Stimulated activated CD8-positive, alpha-beta memory T cell treated with anti-CD3 and anti-CD28 coated beads, Interleukin-2, amount 100 ng/mL, for 1 hour (primary cell): ENCODE measurements at places on chromosomes 1 and 21.

- no peak for DNase-seq
These were observed 22.3 kb upstream of the TTF2 start for GRCh38 chr1:117037802-117038201.

GRCh38 chr1:94855307-94855700 is 35.1 kb downstream of the SLC44A3 start:
- DNase-seq: no peak

DNA sequence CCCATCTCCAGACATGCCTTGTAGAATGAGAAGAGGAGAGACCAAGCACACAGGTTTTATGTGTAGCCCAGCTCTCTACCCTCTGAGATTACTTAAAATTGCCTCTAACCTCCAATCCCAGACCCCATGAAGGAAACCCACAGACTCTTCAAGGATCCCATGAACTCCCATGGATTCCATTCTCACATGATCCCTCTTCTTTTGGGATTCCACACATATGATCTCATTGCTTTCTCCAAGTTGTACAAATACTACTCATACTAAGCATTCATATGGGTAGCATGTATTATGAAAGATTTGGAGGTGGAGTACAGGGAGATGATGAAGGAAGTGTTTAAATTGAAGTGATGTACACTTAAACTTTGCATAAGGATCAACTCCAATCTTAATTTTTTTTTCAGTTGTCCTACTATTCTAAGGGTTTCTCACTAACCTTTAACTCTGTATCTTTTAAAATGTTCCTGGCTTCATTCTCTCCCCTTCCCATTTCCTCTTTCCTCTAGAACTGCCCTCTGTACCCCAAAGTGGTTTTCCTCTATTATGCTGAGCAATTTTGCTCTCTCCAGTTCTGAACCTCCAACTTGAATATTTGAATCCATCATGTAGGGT is 41.6 kb downstream of the MFSD2A start:
- DNase-seq: no peak

GRCh38 chr1:32307324-32307723 is 15.4 kb downstream of the HDAC1 start:
- no peak for DNase-seq

- DNase-seq: no peak
These were observed 490.6 kb downstream of the KIF26B start for GRCh38 chr1:245645406-245645805.

- no peak for DNase-seq
These were observed 82.8 kb upstream of the KCNE2 start for GRCh38 chr21:34280959-34281358.

DNA sequence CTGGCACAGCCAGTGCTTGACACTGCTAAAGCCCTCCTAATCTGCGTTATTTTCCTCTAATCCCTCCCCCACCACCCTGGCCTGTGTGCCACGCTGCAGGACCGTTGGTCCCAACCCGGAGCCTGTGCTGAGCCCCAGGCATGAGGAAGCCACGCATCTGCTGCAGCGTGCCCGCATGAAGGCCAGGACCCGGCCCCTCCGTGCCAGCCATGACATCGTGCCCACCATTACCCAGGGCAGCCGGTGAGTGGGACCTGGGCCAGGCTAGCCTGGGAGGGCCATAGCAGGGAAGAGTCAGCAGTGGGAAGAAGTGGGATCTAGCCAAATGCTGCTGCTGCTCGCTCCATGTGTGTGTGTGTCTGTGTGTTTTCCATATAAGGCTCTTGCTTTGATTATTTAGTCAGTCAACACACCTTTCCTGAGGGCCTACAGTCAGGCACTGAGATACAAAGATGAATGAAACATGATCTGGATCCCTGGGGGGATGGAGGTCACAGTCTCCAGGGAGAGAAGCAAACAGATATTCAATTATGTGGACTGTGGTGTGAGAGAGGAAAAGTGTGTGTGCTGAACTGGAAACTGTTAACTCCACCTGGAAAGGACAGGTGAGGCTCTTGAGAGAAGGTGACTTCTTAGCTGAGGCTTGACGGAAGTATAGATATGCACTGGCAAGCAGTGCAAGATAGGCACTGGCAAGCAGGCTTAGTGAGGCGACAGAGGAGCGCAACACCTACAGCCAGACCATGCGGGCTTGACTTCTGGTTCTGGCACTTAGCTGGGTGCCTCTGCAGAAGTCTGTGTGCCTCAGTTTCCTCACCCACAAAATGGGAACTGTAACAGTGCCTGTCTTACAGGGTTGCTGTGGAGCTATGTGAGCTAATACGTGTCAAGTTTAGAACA is 15.9 kb downstream of the KIAA1614 start:
- no peak for DNase-seq

GRCh38 chr1:111739925-111740765 is 950 bp upstream of the INKA2 start:
- DNase-seq: no peak

GRCh38 chr1:238001818-238002217 is 111.1 kb upstream of the ZP4 start:
- DNase-seq: no peak

GRCh38 chr1:209850342-209850979 is 22.7 kb downstream of the UTP25 start:
- DNase-seq: no peak

- peak; percentile 32 for DNase-seq
These were observed 73.2 kb upstream of the ABCG1 start for GRCh38 chr21:42145569-42146272.

DNA sequence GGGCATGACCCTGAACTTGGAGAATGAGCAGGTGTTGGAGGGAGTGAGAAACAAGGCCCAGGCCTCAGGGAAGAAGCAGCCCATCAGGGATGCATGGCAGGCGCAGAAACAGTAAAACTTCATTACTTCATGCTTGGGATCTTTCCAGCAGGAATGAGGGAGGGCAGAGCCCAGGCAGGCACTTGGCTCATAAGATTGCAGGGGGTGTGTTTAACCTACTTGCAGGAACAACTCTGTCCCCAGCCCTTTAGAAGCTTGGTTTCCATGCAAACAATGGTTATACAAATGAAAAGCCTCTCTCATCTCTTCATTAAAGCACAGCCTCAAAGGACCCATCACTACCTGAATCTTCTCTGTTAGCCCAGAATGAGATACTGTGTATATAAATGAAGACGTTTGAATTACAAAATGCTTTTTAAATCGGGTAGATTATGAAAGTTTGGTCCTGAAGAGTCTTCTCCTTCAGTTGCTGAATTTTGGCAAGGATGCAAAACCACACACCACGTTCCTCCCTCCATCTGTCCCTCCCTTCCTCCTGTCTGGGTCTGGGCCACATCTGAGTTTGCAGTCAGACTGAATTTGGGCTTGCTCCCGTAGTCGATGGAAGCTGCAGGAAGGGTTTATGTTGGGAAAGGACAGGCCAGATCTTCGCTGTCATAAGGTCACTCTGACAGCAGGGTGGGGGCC is 154.4 kb upstream of the KLHDC7A start:
- no peak for DNase-seq

DNA sequence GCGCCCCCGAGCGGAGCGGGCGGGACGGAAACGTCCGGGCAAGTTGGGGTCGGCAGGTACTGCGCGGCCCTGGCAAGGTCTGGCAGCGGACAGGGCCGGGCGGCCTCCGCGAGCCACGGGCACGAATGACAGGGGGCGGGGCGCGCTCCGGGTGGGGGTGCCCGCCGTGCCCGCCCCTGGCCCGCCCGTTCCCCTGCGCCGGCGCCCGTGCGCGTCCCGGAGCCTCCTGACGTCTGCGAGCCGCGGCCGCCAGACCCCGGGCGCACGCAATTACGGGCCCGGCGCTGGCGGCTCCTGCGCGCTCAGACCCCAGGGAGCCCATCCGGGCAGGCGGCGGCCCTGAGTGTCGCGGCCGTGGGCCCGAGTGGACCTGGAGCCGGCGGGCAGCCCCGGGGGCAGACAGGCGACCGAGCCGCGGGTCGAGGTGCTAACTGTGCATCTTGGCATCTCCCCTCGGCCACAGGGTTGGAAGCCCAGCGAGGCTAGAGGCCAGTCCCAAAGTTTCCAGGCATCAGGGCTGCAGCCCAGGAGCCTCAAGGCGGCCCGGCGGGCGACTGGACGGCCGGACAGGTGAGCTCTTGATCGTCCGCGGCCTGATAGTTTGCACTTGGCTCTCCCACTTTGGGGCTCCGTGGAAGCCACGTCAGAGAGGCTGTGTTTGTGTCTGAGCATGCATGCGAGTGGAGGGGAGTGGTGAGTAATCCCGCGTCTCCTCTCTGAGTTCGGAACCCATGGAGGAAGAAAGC is 918 bp downstream of the MIB2 start:
- no peak for DNase-seq

DNA sequence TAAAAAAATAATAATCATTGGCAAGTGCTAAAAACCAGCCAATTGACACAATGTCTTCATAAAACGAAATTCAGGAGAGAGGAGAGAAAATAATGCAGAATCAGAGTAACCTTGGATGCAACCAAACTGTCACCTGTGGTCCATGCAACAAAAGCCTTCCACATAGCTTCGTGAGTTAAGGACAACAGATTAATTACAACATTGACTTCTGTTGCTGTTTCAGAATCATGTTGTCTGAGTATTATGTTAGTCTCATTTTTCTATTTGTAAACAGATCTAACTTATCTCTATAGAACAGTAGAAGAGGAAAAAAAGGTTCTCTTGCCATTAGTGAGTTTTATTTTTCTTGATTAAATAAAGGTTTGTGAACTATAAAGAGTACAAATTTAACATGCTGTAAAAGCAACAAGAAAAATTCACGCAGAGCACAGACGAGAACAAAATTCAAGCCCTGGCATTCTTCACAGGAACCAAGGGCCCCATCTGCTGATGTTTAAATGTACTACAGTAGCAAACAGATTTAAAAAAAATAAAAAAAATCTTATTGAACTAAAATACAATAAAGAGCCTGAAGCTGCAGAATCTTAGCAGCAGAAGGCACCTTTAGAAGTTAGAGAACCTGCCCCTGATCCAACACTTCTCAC is 381.1 kb upstream of the PKN2 start:
- DNase-seq: no peak

DNA sequence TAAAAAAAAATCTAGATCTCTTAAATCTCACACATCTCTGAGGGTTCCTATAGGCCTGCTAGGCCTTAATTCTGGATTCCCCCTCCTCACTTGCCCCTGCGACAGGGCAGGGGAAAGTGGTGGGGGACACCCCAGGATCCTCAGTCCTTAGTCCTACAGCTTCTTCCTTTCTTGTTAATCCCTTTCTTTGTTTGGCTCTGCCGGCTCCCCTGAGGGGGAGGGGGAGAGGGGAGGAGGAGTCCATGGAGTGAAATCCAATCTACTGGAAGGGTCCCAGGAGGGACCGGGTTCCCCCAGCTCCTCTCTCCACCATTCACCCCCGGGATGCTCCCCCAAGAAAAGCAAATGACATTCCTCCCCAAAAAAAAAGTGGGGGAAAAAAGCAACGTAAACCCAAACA is 8.5 kb downstream of the MEX3A start:
- no peak for DNase-seq

DNA sequence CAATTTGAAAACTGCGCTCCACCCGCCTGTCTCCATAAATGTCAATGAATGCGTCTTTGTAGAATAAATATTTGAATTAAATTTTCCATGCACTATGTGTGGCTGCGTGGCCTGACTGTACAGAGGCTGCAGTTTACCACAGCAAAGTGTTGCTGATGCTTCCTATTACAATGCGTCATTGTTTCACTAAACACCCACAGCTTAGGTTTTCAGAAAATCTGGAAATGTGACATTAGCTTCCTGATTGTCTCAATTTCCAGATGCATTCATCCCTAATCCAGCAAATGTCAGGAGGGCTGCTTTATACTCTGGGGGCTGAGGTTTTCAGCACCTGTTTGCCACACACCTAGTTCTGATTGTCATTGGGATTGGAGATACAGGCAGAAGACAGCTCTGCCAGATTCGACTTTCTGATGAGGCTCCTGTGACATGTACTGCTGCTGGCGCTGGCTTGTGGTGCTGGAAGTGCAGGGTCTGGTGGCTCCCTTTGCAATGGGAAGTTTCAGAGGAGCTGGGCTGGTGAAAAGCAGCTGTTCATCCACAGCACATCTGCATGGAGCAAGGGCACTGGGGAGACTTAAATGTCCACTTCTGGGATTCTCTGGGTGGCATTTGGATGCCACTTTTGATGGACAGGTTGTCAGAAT is 40.0 kb downstream of the URB2 start:
- no peak for DNase-seq

- DNase-seq: no peak
These were observed 558.2 kb upstream of the PRMT6 start for GRCh38 chr1:106498238-106498637.

DNA sequence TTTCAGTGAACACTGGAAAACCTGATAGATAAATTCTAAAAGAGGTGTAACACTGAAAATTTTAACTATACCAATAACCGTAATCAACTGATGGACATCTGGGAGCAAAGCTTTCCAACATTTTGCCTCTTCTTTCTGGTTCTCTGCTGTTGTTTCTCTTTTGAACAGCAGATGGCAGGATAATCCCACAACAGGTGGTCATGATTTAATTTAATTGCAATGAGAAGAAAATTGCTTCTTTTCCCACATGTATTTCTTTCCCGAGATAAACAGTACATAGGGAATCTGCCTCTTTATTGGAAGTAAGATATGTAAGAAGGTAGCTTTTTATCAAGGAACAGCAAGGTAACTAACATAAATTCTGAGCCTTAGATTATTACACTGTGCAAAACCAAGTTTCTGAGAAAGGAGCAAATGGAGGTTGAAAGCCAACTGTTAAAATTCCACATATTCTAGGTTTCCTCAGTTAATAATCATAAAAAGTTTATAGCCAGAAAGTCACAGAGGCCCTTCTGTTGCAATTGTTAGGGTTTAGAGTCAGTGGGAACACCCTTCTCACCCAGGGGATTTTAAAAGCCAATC is 72.9 kb downstream of the RPS6KA1 start:
- DNase-seq: no peak

DNA sequence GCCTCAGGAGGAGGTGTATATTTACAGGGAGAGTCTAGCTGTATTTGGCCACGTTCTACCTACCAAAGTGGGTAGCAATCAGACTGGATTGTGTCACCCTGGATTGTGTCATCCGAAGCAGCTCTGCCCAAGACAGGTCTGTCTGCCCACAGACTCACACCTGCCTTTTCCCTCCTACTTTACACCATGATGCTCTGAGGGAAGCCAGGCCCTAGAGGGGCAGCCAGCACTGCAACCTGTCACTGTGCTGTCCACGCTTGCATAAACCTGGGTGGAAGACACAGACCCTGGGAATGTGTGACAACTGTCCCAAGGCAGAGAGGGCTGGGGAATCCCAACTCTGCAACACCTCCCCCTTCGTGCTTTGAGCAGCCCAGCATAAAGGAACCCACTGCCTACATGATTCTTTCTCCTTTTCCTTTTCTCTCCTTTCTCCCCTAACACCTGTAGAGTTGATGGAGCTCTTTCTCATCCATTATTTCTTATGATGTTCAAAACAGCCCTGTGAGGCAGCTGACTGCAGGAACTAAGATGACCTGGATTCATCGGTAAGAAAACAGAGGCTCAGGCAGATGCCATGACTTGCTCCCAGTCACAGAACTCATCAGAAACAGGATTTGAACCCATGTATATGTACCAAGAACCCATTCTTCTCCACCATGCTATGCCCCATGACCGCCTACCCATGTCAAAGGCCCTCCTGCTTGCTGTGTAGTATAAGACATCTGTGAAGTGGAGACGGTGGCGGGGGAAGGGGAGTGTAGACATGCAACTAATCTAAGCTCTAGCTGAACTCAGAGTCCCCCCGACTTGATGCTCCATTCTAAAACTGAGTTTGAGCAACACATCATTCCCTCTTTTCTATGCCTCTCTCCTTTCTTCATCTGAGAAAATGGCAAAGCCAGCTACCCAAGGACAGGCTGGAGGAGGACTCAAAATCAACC is 55.9 kb downstream of the ITPKB start:
- no peak for DNase-seq

- no peak for DNase-seq
These were observed 175.7 kb upstream of the COL11A1 start for GRCh38 chr1:103283841-103284669.

GRCh38 chr1:84682047-84682446 is 8.2 kb downstream of the SSX2IP start:
- no peak for DNase-seq

GRCh38 chr1:228013935-228014930 is 7.4 kb downstream of the WNT3A start:
- DNase-seq: no peak
